ENCODE measurements at places on chromosomes 12 and 14. TPM values are rescaled to one million over a fixed set of nuclear protein-coding genes. Genes with fewer than 3 reads are reported as not detected.

GRCh38 chr12:111435661-111436201, 30.0 kb downstream of the SH2B3 start:
- no peaks in the 10 kb centered on the region for H3K36me3 ChIP-seq
- H3K27ac ChIP-seq = no peak overlapping the region
- DNase-seq = no peak
- no peak overlapping the region for H3K4me3 ChIP-seq
- H3K27me3 ChIP-seq = no peaks in the 10 kb centered on the region
- peaks cover 55% of the 10 kb centered on the region for H3K4me1 ChIP-seq

GRCh38 chr14:51869411-51870100, 9.1 kb downstream of the GNG2 start:
- no peaks in the 10 kb centered on the region for H3K4me1 ChIP-seq
- H3K27ac ChIP-seq = no peak overlapping the region
- H3K4me3 ChIP-seq = no peak overlapping the region
- H3K36me3 ChIP-seq = no peaks in the 10 kb centered on the region
- H3K27me3 ChIP-seq = peaks cover 3% of the 10 kb centered on the region
- DNase-seq = no peak

- no peaks in the 10 kb centered on the region for H3K4me1 ChIP-seq
Measured at GRCh38 chr14:101583006-101583714, 21.9 kb downstream of the DIO3 start.

- no peak for DNase-seq
- peaks cover 24% of the 10 kb centered on the region for H3K4me1 ChIP-seq
- no peaks in the 10 kb centered on the region for H3K36me3 ChIP-seq
Measured at GRCh38 chr14:100306998-100307765, 938 bp upstream of the SLC25A29 start.

- H3K36me3 ChIP-seq = no peaks in the 10 kb centered on the region
- no peak overlapping the region for H3K27ac ChIP-seq
- H3K4me3 ChIP-seq = no peak overlapping the region
- H3K27me3 ChIP-seq = no peaks in the 10 kb centered on the region
- H3K4me1 ChIP-seq = no peaks in the 10 kb centered on the region
Measured at GRCh38 chr12:82326905-82327503, 31.2 kb downstream of the CCDC59 start.

DNA sequence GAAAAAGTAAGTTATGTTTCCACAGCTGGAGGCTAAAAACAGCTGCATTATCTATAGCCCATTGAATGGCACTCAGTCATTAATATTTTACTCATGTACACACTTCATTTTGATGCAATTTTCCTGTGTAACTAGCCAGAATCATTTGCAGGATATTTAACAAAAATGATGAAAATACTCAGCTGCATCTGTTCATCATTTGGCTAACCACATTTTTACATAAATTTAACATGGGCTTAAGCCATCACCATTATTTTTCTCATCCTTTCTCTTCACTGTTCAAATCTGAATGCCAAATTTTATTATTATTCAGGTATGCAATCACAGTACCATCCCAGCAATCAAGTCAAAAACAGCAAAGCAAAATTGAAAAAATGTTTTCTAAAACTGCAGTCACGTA, 41.8 kb downstream of the ATXN7L3B start:
- H3K27ac ChIP-seq = no peak overlapping the region
- no peak for DNase-seq
- H3K4me3 ChIP-seq = no peak overlapping the region
- no peaks in the 10 kb centered on the region for H3K4me1 ChIP-seq
- H3K27me3 ChIP-seq = no peaks in the 10 kb centered on the region

DNA sequence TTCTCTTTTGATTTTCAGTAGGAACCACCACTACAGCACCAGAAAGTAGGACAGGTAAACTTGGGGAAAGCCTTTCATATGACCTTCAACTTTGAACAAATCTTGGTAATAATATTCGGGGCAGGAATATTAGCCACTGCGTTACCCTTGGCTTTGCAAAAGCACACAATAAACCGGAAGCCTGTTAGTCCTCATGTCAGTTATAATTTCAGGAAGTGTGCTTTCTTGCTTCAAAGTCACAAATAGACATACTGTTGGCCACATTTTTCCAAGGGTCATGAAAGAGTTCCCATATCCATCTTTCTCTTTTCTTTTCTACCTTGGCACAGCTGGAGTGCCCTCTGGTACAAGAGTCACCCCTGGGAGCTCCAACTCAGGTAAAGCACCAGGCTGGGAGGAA, 167.2 kb upstream of the CNTN1 start:
- no peaks in the 10 kb centered on the region for H3K27me3 ChIP-seq
- H3K4me1 ChIP-seq = no peaks in the 10 kb centered on the region
- H3K4me3 ChIP-seq = no peak overlapping the region
- H3K36me3 ChIP-seq = no peaks in the 10 kb centered on the region

DNA sequence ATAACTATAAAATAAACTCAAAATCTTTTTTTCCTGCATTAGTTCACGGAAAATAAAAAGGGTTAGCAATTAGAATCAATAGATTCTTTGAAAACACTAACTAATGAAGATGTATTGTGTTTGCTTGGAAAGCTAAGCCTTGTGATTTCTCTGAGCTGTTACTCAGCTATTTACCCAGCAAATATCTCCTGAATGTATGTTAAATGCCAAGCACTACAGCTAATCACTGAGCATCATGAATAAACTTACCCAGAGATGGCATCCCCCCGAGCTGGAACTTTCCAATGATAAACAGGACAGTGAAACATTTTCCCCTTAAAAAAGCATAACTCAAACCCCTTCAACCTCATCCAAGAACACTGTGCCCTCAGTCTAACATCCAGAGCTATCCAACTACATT, 71.2 kb downstream of the SLC2A13 start:
- no peak overlapping the region for H3K4me3 ChIP-seq
- no peaks in the 10 kb centered on the region for H3K36me3 ChIP-seq
- H3K4me1 ChIP-seq = no peaks in the 10 kb centered on the region
- no peaks in the 10 kb centered on the region for H3K27me3 ChIP-seq
- no peak for DNase-seq

The ABCC9 gene
- total RNA-seq = 94.9 TPM

Data from psoas muscle (tissue), 8 donors.